ENCODE measurements at places on chromosomes 2 and 18.
A peak's percentile ranks its signal among the peaks of the same experiment; 100 is the strongest.

DNA sequence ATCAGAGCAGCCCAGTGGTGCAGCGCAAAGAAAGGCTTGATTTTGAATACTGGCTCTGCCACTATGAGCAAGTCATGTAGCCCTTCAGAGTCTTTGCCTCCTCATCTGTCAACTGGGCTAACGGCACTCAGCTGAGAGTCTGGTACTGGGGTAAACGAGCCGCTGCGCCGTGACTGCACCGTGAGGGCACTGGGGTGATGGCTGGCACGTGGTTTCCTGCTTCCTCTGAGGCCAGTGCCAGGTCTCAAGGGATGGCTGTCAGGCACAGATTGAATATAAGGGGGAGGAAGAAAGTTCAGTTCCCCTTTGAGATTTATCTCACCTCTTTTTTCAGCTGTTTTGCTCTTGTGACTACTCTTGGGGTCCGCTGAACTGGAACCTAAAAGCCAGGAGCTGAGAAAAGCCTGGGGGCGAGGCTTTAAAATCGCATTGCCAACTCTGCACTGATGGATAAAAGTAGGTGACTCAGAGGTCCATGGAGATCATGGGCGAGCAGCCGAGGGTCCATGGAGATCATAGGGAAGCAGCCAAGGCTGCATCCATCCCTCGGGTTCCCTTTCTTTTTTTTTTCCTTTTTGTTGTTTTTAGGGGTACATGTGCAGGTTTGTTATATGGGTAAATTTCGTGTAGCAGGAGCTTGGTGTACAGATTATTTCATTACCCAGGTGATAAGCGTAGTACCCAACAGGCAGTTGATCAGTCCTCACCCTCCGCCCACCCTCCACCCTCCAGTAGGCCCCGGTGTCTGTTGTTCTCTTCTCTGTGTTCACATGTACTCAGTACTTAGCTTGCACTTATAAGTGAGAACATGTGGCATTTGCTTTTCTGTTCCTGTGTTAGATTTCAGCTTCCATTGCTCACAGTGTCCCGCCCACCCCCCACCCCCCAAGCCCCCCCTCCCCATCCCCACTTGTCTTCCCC, 114.3 kb downstream of the SPP2 start:
- DNase-seq: no peak

DNA sequence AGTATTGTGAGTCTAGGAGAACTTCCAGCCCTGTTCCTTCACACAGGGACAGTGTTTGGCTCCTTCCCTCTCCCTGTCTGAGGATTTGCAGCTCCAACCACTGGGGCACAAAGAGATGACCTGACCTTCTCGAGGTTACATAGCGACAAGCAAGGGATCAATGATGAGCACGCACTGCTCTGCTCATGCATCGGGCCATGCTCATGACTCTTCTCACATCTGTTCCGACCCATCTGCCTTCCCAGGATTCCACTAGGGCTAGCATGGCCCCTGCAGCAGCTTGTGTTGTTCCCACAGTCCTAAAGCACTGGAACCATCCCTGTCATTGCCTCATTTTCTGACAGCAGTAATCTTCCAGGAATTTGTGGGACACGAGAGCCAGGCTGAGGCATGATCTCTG, 78.8 kb upstream of the ARHGAP28 start:
- DNase-seq: no peak

GRCh38 chr18:56721031-56721430, 69.9 kb downstream of the WDR7 start:
- no peak for DNase-seq

DNA sequence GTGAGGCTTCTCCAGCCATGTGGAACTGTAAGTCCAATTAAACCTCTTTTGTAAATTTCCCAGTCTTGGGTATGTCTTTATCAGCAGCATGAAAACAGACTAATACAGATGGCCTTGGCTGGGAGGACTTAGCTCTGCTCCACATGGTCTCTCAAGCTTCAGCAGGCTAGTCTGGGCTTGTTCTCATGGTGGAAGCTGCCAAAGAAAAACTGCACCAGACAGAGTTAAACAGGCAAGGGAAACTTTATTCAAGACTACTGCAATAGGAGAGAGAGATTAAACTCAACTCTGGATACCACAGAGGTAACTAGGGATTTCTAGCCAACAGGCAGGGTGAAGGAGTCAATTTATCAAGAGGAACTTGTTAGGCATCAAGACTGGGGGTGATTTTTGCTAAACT, 142.1 kb downstream of the CABLES1 start:
- DNase-seq: no peak

- DNase-seq: no peak
Observed at GRCh38 chr18:31041271-31042083, 1.1 kb downstream of the DSC3 start.

- no peak for DNase-seq
Observed at GRCh38 chr18:74268933-74269620, 22.7 kb downstream of the CYB5A start.

GRCh38 chr2:43305517-43305916, 79.1 kb upstream of the ZFP36L2 start:
- peak; percentile 84 for DNase-seq

- DNase-seq: no peak
Observed at GRCh38 chr2:174235680-174236079, 12.7 kb downstream of the OLA1 start.

GRCh38 chr2:189318761-189319160, 122.5 kb upstream of the WDR75 start:
- no peak for DNase-seq

- peak; percentile 41 for DNase-seq
Observed at GRCh38 chr2:241114836-241115235, 12.7 kb upstream of the MTERF4 start.

DNA sequence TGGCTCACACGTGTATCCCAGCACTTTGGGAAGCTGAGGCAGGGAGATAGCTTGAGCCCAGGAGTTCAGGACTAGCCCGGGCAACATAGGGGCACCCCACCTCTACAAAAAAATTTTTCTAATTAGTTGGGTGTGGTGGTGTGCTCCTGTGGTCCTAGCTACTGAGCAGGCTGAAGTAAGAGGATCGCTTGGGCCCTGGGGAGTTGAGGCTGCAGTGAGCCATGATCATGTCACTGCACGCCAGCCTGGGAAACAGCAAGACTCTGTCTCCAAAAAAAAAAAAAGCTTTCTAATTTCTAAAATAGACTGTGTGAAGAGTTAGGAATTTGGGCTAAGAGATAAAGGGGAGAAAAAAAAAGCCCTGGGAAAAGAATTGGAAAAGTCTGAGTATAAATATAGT, 51.9 kb upstream of the NAB1 start:
- no peak for DNase-seq

GRCh38 chr18:57441071-57441794, 6.1 kb downstream of the ONECUT2 start:
- DNase-seq: no peak

GRCh38 chr2:196944570-196944969, 18.1 kb upstream of the PGAP1 start:
- no peak for DNase-seq

GRCh38 chr2:3099860-3100234, 277.8 kb downstream of the EIPR1 start:
- no peak for DNase-seq

DNA sequence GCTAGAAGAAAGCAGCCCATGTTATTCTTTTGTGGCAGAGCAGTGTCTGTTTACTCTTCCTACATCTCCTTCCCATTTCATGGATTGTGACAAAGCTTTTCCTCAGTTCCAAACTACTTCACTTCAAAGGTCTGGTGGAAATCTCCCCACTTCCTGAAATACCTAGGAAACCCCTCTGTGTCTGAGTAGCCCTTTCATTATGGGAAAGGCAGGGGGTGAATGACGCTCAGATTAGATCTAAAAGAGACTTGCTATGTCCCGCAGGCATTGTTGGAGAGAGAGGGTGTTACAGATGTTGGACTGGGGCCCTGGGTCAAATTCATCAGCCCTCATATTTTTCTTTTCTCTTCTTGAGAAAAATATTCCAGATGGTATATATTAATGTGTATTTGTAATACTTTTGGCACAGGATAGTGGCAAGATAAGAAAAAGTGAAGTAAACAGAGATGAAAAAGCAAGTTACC, 675.0 kb downstream of the IRS1 start:
- no peak for DNase-seq

- no peak for DNase-seq
Observed at GRCh38 chr2:109255654-109256053, 126.6 kb downstream of the SH3RF3 start.

DNA sequence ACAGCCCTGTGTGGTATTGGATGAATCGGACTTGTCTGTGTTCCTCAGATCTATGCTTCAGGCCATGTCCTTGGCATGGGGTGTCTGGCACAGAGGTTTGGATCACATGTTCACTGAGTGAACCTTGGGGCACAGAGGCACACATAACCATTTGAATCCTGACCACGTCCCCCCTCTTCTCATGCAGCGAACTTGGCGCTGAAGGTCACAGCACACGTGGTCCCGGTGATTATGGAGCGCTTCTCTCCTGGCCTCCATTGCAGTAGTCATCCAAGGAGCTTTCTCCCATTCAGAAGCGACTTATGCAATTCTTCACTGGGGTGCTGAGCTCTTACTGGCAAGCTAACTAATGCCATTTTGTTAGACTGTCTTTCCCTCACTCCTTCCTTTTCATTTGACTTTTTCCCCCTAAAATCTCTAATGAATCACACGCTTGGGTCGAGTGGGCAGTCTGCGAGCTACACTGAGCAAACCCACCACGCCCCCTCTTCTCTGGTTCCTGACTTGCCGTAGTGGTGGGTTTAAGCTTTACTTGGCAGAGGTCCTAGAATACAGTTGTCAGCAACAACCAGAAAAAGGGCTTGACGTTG, 59.4 kb downstream of the KCNG2 start:
- DNase-seq: no peak

Measured in tibial artery (tissue), 4 donors.